Stimulated activated CD4-positive, alpha-beta T cell treated with anti-CD3 and anti-CD28 coated beads, Interleukin-15, amount 100 ng/mL, for 1 hour (primary cell): ENCODE measurements at places on chromosomes 2 and 18.

- no peak for DNase-seq
These were observed 45.2 kb downstream of the ARL6IP6 start for GRCh38 chr2:152763651-152764050.

DNA sequence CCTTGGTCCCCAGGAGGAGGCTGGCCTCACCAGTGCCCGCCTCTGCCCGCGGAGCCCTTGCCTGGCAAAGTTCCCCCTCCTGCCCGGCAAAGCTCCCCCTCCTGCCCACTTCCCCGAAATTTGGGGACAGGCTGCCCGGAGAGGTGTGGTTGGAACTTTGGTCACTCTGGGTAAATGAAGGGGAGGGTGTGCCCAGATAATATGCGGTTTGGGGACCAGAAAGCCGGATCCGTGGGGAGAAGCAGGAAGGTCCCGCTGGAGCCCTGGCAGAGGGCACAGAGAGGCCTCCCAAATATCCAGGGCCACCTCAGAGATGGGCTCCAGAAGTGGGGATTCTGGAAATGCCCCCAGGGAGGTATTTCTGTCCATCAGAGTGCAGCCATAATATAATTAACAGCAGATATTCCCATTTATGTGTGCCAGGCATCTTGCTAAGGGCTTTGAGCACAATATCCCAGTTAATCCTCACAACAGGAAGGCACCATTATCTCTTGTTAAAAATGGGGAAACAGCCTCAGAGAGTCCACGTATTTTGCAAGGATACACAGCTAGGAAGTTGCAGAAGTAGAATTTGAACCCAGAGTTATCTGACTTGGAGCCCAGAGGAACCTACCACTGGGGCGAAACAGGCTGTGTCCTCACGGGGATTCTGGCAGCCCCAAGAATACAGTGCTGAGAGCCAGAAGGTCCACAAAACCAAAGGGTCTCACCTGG lies 914 bp downstream of the STEAP3 start:
- no peak for DNase-seq

DNA sequence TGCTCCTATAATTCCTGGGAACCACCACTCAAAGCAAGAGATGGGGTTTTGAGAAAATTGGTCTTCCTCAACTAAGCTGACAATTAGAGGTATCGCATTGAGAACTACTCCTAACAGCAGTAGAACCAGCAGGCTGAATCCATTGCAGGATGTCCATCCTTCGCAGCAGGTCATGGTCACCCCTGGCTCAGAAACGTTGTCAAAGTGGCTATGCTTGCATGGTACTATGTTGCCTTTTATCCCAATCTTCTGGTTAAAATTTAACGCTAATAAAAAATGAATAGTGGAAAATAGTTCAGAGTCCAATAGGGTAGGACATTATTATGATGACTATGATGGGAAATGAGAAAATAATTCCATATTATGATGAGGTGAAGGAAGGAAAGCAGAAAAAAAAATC lies at the start of gene TM4SF20:
Gene TM4SF20 (minus strand): TSS at position 212 of the 400 bp plus-strand sequence. CDS start 38 bp downstream, at position 174.
- no peak for DNase-seq

GRCh38 chr2:241892299-241893137 lies 23.0 kb downstream of the RTP5 start:
- no peak for DNase-seq

DNA sequence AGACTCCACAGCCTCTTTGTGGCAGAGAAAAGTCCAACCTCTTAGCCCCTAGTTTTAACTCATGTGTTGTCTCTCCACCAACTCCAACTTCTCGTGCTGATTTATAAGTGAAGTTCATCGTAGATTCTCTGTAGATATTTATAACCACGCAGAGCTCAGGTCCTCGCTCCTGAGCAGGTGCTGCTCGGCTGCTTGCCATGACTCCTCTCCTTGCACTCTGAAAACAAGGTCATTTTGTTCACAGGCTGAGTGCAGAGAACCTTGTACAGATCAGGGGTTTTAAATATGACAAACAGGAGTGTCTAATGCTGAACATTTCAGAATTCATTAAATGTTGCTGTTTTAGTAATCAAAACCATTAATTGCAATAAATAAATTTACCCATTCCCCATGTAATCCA lies 330.8 kb upstream of the GYPC start:
- no peak for DNase-seq

DNA sequence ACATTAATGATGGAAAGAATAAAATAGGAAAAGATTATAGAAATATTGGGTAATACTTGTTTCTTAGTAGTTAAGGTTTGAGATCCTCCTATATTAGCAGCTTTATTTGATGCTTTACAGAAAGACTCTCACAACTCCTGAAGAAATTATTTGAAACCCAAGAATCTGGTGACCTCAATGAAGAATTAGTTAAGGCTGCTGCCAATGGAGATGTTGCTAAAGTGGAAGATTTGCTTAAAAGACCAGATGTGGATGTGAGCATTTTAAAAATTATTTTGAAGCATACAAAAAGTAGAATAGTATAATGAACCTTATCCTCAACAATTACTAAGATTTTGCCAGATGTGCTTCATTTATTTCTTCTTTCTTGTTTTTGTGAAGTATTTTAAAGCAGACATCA lies 59.1 kb downstream of the MIB1 start:
- no peak for DNase-seq

DNA sequence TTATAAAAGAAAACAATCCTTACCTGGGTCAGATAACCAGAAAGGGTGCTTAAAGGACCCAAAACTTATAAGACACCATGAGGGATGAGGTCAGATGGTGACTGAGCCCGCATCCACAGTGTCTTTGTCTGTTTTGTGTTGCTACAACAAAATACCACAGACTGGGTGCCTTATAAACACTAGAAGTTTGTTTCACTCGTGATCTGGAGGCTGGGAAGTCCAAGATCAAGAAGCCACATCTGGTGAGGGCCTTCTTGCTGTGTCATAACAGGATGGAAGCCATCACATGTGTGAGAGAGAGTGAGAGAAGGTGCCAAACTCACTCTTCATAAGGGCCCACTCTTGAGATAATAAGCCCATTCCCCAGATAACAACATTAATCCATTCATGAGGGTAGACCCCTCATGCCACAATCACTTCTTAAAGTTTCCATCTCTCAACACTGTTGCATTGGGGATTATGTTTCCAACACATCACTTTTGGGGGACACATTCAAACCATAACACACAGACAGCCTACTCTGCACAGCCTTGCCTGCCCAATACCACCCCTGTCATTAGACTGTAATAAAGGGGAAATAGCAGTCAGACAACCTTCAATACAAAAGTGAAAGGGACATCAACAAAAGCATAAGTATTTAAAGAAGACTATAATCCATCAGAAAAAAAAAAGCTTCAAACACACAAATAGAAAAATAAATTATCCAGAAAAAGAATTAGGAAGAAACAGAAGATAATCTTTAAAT lies 249.8 kb downstream of the ANAPC1 start:
- DNase-seq: no peak

DNA sequence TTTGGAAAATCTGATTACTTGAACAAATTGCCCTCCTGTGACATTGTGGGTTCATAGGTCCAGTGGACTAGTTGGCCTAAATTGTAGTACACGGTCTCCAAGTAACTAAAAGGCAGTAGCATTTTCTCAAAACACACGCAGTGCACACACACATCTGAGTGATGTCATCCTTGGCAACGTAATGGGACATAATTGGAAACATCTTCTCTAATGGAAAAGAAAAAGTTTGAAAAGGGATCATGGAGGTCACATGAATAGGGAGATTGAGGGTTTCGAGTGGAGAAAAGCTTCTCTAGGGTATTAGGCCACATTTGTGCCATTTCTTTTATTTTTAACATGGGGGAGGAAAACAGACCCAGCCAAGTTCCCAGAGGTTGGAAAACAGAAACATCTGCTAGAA lies 93.3 kb downstream of the MAP4K4 start:
- no peak for DNase-seq

GRCh38 chr2:68590702-68591101 lies 52.7 kb upstream of the PROKR1 start:
- DNase-seq: no peak

DNA sequence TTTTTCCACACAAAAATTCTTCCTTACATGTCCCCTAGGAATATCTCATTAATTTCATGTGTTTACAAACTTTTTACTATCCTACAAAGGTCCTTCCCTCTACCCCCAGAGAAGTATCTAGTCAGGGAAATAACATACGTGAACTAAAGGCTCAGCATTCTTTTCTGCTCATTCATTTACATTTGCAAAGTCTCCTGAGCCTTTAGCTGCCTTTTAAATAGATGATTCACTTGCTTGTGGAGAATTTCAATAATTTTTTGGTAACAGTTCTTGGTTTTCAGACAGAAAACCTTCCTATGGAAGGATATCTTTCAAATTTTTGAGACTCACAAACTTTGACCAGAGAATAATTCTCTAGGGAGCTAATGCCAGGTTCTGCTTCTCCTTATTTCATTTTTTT lies 81.5 kb upstream of the RMDN2 start:
- no peak for DNase-seq

GRCh38 chr18:39424261-39424660 lies 1858.7 kb upstream of the CELF4 start:
- no peak for DNase-seq

DNA sequence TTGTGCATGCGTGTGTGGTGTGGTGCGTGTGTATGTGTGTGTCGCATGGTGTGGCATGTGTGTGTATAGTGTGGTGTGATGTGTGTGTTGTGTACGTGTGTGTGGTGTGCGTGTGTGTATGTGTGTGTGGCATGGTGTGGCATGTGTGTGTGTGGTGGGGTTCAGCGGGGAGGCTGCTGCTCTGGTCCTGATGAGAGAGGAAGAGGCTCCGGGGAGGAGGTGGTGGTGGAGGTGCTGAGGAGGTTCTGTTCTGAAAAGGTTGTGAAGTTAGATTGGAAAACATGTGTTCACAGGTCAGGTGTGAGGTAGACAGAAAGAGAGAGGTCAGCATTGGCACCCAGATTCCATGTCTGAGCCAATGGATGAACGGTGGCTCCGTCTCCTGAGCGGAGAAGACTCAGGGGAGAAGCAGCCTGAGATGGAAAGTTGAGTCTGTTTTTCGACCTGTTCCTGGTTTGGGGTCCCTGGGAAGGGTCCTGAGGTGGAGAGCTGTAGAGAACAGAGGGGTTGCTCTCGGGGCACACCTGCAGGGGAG lies 67.2 kb upstream of the HDAC4 start:
- no peak for DNase-seq

DNA sequence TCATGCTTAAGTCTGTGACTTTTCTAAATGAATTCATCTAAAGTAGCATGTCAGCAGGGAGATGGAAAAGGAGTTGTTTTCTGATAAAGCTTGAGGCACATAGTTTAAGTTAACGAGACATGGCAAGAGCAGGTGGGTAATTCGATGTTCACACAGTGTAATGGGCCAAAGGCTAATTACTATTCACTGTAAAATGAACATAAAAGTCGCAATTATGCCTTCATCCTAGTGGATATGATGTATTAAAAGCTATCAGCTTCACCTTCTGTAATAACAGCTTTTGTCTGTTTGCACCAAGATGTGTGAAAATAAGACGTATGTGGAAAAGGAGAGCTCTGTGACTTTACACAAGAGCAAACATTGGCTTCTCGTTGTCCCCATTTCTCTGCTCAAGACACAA lies 94.2 kb upstream of the CDH20 start:
- no peak for DNase-seq

DNA sequence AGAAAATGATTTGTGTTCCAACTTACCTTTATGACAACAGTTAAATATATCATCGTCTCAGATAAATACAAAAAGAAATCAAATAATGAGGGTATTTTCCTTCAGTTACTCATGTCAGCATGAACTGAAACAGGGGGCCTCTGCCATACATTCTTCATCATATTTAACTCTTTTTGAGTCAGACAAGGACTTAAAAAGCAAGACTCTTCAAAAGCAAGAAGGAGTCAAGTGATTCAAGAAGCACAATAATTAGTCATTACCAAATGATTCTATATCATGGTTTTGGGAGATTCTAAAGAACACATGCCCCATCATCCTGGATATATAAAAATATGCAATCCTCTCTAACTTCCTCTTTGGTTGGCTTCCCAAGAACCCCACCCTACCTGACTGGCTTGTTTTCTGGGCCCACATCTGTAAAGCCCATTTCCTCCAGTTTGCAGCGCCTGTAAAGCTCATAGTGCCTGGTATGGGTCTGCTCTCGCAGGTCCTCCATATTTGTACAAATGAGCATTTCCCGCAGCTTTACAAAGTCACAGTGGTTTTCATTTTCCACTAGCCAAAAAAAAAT lies 49.7 kb downstream of the SEPTIN10 start:
- DNase-seq: no peak

DNA sequence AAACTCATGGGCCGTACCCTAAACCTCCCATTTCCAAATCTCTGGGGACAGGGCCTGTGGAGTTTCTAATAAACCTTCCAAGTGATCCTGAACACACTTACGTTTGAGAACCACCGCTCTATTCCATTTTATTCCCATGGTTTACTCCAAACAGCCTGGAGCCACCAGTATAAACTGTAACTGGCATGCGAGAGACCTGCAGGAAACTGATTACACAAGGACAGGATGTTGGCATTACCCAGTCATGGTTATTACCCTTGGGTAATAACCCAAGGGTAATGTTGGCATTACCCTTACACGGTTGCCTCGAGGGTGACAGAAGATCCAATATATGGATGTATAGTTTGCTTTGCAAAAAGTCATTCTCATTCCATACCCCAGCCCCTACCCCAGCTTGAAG lies 37.0 kb upstream of the YPEL5 start:
- no peak for DNase-seq

DNA sequence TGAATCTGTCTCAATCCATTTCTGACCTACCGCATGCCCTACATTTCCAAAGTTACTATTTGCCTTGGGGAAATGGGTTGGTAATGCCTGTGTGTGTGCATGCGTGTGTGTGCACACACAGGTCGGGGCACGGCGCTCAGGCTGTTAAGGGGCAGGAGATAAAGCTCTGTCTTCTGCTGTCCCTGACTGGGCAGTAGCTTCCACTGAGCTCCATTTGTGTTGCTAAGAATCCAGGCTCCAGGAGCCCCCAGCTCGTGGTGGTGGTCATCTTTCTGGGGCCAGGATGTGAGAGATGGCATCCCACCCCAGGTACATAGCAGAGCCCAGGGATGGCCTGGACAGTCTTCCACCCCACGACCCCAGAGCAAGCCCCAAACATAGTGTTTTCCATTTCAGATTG lies 66.7 kb upstream of the HS6ST1 start:
- DNase-seq: no peak

- no peak for DNase-seq
These were observed 1.1 kb upstream of the HDHD2 start for GRCh38 chr18:47151439-47151838.

- no peak for DNase-seq
These were observed 192.0 kb downstream of the SLC8A1 start for GRCh38 chr2:40259900-40260299.
